ENCODE measurements at places on chromosomes 16 and 17. TPM values are rescaled to one million over a fixed set of nuclear protein-coding genes. Genes with fewer than 3 reads are reported as not detected.

LGALS9C gene
- 6.3 TPM for total RNA-seq

UQCRC2 gene
- total RNA-seq: 241 TPM

CLEC18A gene
- total RNA-seq: 0.89 TPM

SNAI3 gene
- 7.2 TPM for total RNA-seq

LPCAT2 gene
- 12.5 TPM for total RNA-seq

OR1A1 gene
- total RNA-seq: 0.07 TPM

All from T-helper 2 cell treated with Interferon-gamma antibody and Interleukin-4, amounts not matched to agents 100 ng/mL and 5 ng/mL, for 36 hours (primary cell).